ENCODE measurements at places on chromosomes 3 and 15. TPM values are rescaled to one million over a fixed set of nuclear protein-coding genes. Genes with fewer than 3 reads are reported as not detected.
A peak's percentile ranks its signal among the peaks of the same experiment; 100 is the strongest.

- H3K27me3 ChIP-seq, result no peaks in the 10 kb centered on the region
- no peaks in the 10 kb centered on the region for H3K4me1 ChIP-seq
- no peaks in the 10 kb centered on the region for H3K36me3 ChIP-seq
- no peak overlapping the region for H3K4me3 ChIP-seq
- H3K27ac ChIP-seq, result no peak overlapping the region
- DNase-seq, result no peak
Measured at GRCh38 chr3:179093807-179094206, 22.2 kb upstream of the ZMAT3 start.

DNA sequence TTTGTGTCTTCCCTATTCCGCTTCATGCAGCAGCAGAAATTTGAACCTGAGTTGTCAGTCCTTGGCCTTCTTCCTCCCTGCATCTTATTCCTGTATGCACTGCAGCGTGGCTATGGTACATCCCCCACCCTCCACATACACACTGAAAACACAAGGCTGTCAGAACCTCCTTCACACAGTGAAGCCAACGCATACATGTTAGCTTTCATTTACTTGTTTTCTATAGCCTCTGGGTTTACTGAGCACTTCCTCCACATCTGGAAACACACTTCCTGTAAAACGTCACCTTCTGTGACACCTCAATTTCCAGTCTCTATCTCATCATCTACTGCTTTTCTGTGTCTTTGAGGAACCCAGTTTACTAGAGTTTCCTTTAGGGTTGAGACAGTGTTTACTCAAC, 47.0 kb downstream of the SUSD5 start:
- H3K4me3 ChIP-seq, result no peak overlapping the region
- no peaks in the 10 kb centered on the region for H3K27me3 ChIP-seq
- no peak for DNase-seq
- no peaks in the 10 kb centered on the region for H3K36me3 ChIP-seq
- peak overlapping the region; percentile 10 for H3K27ac ChIP-seq
- peaks cover 26% of the 10 kb centered on the region for H3K4me1 ChIP-seq

DNA sequence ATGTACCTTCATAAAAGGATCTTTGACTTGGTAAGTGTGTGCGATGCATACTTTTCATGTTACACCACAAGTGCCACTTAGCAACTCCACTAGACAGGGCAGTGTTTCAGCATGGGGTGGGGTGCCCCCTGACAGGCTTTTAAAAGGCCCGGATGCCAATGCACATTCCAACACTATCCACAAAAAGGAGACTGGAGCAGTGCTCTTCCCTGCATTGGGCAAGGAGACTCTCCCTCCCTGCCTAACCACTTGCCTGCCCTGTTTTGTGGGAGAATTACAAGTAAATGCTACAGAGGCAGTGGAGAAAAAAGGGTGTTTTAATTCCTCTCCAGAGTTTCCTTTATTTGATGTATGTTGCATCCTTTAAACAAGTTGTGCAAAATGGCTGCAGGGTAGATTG, 1.7 kb upstream of the RARB start:
- no peaks in the 10 kb centered on the region for H3K36me3 ChIP-seq
- H3K27me3 ChIP-seq, result no peaks in the 10 kb centered on the region
- H3K27ac ChIP-seq, result no peak overlapping the region
- DNase-seq, result no peak
- H3K4me3 ChIP-seq, result no peak overlapping the region

GRCh38 chr3:125431391-125431790, 56.3 kb upstream of the ZNF148 start:
- DNase-seq, result no peak
- H3K4me3 ChIP-seq, result no peak overlapping the region

- peak overlapping the region; percentile 15 for H3K4me3 ChIP-seq
- H3K36me3 ChIP-seq, result no peaks in the 10 kb centered on the region
- H3K27me3 ChIP-seq, result peaks cover 32% of the 10 kb centered on the region
- no peak for DNase-seq
Measured at GRCh38 chr3:158094235-158095110, 11.7 kb downstream of the SHOX2 start.

DNA sequence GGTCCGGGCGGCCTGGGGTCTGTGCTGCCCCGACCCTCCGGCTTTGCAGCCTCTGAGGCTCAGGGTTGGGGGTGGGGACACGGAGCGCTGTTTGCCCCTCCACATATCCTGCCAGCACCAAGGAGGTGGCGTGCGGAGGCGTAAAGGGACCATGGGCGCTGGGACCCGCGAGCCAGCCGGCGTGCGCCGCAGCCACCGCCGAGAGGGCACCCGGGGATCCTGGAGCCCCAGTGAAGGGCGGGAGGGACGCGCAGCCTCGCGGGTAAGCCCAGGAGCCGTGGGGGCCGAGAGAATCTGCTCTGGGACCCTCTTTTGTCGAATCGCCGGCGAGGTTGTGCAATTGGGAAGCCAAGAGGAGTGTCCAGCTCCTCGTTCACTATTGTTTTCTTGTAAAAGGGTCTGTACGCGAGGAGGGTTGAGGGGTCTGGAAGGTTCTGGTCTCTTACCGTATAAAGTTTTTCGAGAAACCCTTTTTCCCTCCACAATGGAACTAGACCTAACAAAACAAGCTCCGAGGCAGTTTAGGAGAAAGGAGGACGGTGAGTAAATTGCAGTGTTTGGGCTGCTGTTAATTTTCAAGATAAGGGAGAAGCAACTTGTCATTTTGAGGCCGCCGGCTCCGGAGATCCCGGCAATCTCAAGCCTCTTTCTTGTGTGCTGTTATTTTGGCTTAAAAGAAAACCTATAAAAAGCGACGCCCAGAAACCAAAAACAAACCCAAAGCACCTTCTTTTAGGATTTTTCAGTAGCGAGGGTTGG, 29.9 kb upstream of the ST3GAL6 start:
- H3K4me3 ChIP-seq, result peak overlapping the region; percentile 98
- peak overlapping the region; percentile 72 for H3K27ac ChIP-seq
- no peaks in the 10 kb centered on the region for H3K36me3 ChIP-seq
- peaks cover 13% of the 10 kb centered on the region for H3K4me1 ChIP-seq
- no peak for DNase-seq
- no peaks in the 10 kb centered on the region for H3K27me3 ChIP-seq

GRCh38 chr15:66706840-66707239, 4.8 kb downstream of the SMAD6 start:
- no peak for DNase-seq
- H3K36me3 ChIP-seq, result no peaks in the 10 kb centered on the region
- peak overlapping the region; percentile 88 for H3K27ac ChIP-seq

DNA sequence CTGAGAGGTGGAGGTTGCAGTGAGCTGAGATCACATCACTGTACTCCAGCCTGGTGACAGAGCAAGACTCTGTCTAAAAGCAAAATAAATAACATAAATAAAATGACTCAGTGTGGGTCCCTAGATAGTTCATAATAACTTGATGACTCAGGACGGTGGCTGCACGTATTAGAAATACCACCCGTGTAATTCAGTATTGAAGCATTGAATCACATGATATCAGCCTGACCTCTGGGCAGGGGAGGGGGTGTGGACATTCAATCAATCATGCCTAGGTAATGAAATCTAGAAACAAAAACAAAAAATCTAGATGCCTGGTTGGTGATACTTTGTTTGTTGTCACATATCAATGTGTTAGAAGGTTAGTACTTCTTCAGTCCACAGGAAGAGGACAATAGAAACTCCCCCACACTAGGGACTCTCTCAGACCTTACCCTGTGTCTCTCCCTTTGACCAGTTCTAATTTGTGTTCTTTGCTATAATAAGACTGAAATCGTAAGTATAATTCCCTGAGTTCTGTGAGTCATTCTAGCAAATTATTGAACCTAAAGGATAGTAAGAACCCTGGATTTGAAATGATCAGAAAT, 177.3 kb downstream of the GAP43 start:
- H3K4me1 ChIP-seq, result no peaks in the 10 kb centered on the region
- no peak for DNase-seq
- no peaks in the 10 kb centered on the region for H3K27me3 ChIP-seq
- H3K36me3 ChIP-seq, result no peaks in the 10 kb centered on the region

GRCh38 chr3:181622365-181622764, 89.4 kb upstream of the SOX2 start:
- H3K27me3 ChIP-seq, result no peaks in the 10 kb centered on the region
- DNase-seq, result no peak
- H3K36me3 ChIP-seq, result no peaks in the 10 kb centered on the region
- H3K27ac ChIP-seq, result no peak overlapping the region
- H3K4me3 ChIP-seq, result no peak overlapping the region

- H3K27ac ChIP-seq, result peak overlapping the region; percentile 24
- no peak for DNase-seq
- no peak overlapping the region for H3K4me3 ChIP-seq
- H3K36me3 ChIP-seq, result no peaks in the 10 kb centered on the region
Measured at GRCh38 chr3:99896482-99896881, 78.8 kb downstream of the CMSS1 start.

DNA sequence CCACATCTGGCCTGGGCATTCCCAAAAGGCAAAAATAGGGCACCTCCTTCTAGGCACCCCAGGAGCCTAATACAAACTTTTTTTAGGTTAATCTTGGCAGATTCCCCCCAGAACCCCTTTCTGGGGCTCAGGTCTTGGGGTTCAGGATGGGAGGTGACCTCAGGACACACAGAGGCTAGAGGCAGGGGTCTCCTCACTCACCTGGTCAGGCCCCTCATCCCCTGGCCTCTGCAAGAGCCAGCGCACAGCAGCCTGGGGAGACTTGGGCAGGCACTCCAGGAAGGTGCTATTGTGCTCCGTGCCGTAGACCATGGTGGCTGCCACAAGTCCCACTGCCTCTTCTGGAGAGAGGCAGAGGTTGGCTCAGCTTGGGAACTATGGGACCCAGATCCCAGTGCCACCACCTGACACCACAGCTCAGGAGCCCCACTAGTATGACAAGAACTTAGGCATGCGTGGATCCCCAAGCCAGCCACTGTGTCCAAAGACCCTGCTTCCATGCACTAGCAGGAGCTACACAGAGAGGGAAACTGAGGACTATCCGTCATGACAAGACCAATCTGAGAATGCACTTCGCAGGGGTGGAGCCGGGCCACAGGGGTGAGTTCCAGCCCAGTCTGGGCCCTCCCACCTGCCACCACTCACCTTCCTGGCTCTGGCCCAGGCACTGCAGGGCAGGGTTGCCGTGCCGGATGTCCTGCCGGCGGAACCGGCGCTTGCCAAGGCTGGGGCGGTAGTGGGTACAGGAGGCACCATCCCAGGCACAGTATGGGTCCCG, 7.4 kb downstream of the SEMA3G start:
- no peak overlapping the region for H3K4me3 ChIP-seq
- no peaks in the 10 kb centered on the region for H3K4me1 ChIP-seq
- H3K36me3 ChIP-seq, result no peaks in the 10 kb centered on the region
- DNase-seq, result no peak

- no peak overlapping the region for H3K27ac ChIP-seq
- H3K36me3 ChIP-seq, result no peaks in the 10 kb centered on the region
- no peak overlapping the region for H3K4me3 ChIP-seq
- DNase-seq, result no peak
- H3K4me1 ChIP-seq, result no peaks in the 10 kb centered on the region
Measured at GRCh38 chr15:79065706-79066376, 24.7 kb downstream of the RASGRF1 start.

DNA sequence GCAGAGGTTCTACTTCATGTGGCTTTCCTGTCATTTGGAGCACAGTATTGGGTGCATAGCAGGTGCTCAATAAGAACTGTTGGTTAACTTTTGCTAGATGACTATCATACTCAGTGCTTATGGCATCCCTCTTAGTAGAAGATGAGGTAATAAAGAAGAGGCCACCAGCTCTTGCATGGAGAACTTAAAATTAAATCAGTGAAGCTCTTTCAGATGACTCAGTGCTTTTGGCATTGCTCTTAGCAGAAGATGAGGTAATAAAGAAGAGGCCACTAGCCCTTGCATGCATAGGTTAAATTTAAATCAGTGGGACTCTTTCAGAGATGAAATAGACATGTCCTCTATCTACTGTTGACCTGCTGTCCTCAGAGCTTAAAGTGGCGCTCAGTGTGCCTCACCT, 109.4 kb upstream of the FGF7 start:
- no peak for DNase-seq
- no peak overlapping the region for H3K4me3 ChIP-seq
- peaks cover 8% of the 10 kb centered on the region for H3K4me1 ChIP-seq
- no peaks in the 10 kb centered on the region for H3K36me3 ChIP-seq
- H3K27me3 ChIP-seq, result no peaks in the 10 kb centered on the region
- no peak overlapping the region for H3K27ac ChIP-seq

DNA sequence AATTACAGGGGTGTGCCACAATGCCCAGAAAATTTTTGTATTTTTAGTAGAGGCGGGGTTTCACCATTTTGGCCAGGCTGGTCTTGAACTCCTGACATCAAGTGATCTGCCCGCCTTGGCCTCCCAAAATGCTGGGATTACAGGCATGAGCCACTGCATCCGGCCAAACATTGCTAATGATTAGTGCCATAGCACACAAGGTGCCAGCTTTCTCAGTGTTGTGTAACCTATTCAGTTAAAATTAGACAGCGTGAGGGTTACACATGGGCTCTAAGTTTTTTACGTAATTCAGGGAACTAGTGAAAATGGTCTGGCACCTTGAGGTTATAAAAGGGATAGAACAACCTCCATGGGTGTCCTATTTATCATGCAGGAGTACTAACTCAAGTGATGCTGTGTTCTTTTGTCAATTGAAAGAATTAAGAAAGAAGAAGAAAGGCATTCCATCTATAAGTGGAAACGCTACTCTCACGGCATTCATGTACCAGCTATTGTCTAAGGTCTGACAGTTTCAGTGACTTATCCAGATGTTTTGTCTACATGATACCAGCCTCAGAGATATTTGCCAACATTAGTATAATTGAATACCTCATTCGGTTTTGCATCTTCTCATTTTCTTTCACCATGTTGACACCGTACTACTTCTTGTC, 84.7 kb downstream of the EOMES start:
- peak; percentile 28 for DNase-seq
- no peaks in the 10 kb centered on the region for H3K36me3 ChIP-seq
- H3K27me3 ChIP-seq, result no peaks in the 10 kb centered on the region
- peaks cover 51% of the 10 kb centered on the region for H3K4me1 ChIP-seq
- H3K4me3 ChIP-seq, result peak overlapping the region; percentile 39

- peak overlapping the region; percentile 55 for H3K27ac ChIP-seq
- no peaks in the 10 kb centered on the region for H3K36me3 ChIP-seq
- peak; percentile 71 for DNase-seq
Measured at GRCh38 chr15:90165659-90166489, 35.3 kb upstream of the SEMA4B start.

GRCh38 chr3:15496341-15496664, 25.2 kb downstream of the COLQ start:
- no peak overlapping the region for H3K4me3 ChIP-seq
- H3K36me3 ChIP-seq, result no peaks in the 10 kb centered on the region
- no peak overlapping the region for H3K27ac ChIP-seq

Gene LINGO1
- 4.6 TPM for total RNA-seq

Gene LRRIQ4
- total RNA-seq, result not detected

Gene TLR9
- total RNA-seq, result not detected

Gene KBTBD13
- 3.1 TPM for total RNA-seq

Gene CEMIP
- 1.2 TPM for total RNA-seq
